ENCODE measurements at places on chromosomes 1 and 21.
A peak's percentile ranks its signal among the peaks of the same experiment; 100 is the strongest.

DNA sequence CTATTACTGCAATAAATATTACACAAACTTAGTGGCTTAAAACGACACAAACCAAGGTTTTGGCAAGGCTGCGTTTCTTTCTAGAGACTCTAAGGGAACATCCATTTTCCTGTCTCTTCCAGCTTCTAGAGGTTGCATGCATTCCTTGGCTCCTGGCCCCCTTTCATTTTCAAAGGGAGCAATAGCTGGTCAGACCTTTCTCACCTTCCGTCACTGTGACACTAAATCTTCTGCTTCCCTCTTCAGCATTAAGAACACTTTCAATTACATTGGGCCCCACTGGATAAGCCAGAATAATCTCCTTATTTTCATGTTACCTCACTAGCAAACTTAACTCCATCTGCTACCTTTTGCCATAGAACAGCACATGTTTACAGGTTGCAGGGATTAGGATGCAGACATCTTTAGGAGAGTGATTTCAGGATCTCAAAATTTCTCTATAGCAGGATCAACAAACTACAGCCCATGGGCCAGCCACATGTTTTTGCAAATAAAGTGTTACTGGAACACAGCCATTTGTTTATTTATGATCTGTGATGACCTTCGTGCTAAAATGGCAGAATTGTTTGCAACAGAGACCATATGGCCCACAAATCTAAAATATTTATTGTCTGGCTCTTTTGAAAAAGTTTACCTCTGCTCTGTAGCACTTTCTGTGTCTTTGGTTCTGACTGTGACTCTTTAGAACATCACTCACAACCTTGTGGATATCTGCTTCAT lies 221.5 kb upstream of the SGIP1 start:
- peak; percentile 73 for DNase-seq

DNA sequence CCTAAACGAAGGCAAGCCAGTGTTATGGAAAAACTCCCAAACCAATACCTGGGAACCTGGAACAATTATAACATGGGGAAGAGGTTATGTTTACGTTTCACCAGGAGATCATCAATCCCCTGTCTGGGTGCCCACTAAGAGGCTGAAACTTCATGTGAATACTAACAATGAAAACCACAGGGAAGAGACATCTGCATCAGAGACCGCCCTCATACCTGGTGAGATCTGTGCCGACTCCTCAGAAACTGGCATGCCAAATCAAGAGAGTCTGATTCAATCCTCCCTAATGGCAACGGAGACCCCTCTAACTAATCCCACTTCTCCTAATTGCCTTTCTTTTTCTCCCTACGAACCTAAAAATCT lies 163.2 kb downstream of the IER5 start:
- DNase-seq = no peak

DNA sequence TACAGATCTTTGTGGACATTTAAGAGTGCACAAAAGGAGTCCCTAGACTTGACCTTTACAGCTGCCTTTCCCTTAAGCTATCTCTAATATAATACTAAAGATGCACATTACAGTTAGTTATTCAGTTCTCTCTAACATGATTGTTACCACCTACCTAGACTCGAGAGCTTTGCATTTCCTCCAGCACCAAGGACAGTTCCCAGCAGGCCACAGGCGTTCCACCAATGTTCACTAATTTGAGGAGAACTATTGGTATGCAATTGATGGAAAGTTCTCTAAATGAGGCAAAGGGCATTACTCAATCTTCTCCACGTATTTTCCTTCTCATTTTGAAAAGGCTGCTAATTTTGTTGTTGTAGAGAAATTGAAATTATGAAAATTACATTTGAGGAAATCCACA lies 5.4 kb upstream of the NTNG1 start:
- DNase-seq = peak; percentile 35

GRCh38 chr1:40753142-40753882 lies 30.3 kb upstream of the KCNQ4 start:
- DNase-seq = no peak

GRCh38 chr1:14954930-14955329 lies 198.6 kb upstream of the TMEM51 start:
- DNase-seq = no peak
